Cardiac muscle cell (in vitro differentiated cells and primary cell): ENCODE measurements at places on chromosomes 1 and 21. TPM values are rescaled to one million over a fixed set of nuclear protein-coding genes. Genes with fewer than 3 reads are reported as not detected.
A peak's percentile ranks its signal among the peaks of the same experiment; 100 is the strongest.

DNA sequence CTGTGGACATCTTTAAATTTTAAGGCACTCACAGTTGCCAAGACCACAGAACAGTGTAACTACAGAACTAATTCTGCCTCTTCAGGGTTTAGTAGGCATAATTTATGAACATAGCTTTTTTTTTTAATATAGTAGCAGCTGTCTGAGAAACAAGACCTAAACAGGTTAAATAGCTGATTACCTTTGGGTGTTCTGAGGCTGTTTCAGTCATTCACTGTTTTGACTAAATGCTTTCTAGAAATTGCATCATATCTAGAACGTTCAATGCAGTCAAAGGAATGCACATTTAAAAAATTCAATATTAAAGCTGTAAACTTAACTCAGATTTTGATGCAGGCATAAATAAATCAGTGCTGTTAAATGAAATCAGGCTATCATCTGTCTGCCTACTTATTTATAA is 101.6 kb downstream of the BRINP3 start:
- no peaks in the 10 kb centered on the region for H3K36me3 ChIP-seq
- peaks cover 7% of the 10 kb centered on the region for H3K4me1 ChIP-seq
- DNase-seq, result no peak
- H3K27me3 ChIP-seq, result no peaks in the 10 kb centered on the region
- no peak overlapping the region for H3K4me3 ChIP-seq
- H3K27ac ChIP-seq, result no peak overlapping the region

DNA sequence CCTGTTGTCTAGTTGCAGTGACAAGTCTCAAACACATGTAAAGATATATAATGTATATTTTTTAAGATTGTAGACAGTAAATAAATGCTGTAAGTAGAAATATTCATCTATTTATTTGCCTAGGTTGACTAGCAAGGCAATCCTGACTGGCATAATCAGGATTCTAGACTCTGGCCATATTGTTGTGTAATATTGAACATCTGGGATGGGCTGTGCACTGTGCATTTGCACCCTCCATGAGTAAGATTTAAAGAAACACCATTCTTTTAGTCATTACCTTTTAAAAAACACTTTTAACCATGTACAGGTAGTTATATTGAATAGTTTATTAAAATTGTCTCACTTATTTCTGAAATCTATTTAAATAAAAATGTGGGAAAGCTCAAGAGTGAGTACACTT is 32.4 kb downstream of the RASAL2 start:
- H3K36me3 ChIP-seq, result no peaks in the 10 kb centered on the region
- no peak for DNase-seq
- H3K27ac ChIP-seq, result peak overlapping the region; percentile 69
- peaks cover 9% of the 10 kb centered on the region for H3K4me1 ChIP-seq

PTCH2 gene
- total RNA-seq, result 0.53 and 0.66 TPM in 2 replicates

GRCh38 chr21:38804030-38804788 is 1.5 kb upstream of the ETS2 start:
- H3K36me3 ChIP-seq, result no peaks in the 10 kb centered on the region
- no peaks in the 10 kb centered on the region for H3K27me3 ChIP-seq
- DNase-seq, result no peak
- no peak overlapping the region for H3K4me3 ChIP-seq
- peaks cover 7% of the 10 kb centered on the region for H3K4me1 ChIP-seq

FMO5 gene
- total RNA-seq, result 0.74 and 1.8 TPM in 2 replicates

TMEM269 gene
- total RNA-seq, result 0.21 and 0.69 TPM in 2 replicates

TGFB2 gene
- 107 and 171 TPM in 2 replicates for total RNA-seq

DNA sequence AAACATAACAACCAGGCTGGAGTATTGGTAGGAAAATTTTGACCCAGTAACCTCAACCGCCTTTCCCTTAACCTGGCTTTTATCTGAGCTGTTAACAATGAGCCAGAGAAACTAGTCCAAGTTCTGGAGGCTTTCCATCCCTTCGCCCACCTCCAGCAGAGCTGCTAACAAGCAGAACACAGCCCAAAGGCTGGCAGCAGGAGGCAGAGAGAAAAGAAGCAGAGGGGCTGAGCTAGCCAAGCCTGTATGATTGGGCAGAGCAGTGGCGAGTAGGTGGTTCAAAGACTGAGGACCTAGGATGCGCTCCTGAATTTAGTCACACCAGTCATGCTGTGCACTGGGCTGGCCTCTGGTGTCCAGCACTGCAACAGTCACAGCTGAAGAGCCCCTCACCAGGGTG is 123.0 kb downstream of the TNR start:
- no peaks in the 10 kb centered on the region for H3K27me3 ChIP-seq
- no peaks in the 10 kb centered on the region for H3K4me1 ChIP-seq
- H3K27ac ChIP-seq, result no peak overlapping the region
- no peak overlapping the region for H3K4me3 ChIP-seq
- no peaks in the 10 kb centered on the region for H3K36me3 ChIP-seq

GUCA2B gene
- not detected in 2 replicates for total RNA-seq

DNA sequence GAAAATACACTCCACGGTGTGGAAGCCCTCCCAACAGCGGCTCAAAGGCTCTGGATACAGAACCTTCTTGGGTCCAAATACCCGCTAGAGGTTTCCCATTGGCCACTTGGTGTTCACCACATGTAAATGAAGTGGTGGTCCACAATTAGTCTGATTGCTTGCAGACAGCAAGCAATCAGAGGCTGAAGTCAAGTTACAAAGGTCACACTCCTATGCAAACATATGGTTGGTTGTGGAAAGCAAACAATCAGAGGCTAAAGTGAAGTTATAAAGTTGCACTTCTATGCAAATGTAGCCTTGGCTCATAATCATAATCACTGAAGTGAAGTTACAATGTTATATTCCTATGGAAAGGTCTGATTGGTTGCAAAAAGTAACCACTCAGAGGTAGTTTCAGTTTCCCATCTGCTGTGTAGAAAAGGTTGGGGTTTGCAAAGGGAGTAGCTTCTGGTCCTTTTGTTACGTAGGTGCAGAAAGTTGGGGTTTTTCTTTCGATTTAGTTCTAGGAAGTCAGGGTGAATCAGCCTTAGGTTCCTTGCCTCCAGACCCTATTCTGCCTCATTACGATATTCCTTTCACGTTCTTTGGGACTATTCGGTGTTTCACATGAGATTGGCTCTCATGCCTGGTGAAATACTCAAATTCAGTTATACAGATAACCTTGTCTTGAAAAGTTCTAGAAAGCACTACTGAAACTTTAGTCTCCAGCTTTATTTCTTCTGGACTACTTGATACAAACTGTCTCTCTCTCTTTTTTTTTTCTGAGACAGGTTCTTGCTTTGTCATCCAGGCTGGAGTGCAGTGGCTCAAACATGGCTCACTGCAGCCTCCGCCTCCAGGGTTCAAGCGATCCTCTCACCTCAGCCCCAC is 36.7 kb upstream of the MTF2 start:
- H3K27me3 ChIP-seq, result no peaks in the 10 kb centered on the region
- H3K4me3 ChIP-seq, result no peak overlapping the region
- H3K36me3 ChIP-seq, result no peaks in the 10 kb centered on the region
- no peak for DNase-seq
- no peak overlapping the region for H3K27ac ChIP-seq
- no peaks in the 10 kb centered on the region for H3K4me1 ChIP-seq
